ENCODE measurements at places on chromosomes 1 and 21.

- DNase-seq, result no peak
These were observed 18.7 kb upstream of the ABCD3 start for GRCh38 chr1:94399453-94399852.

DNA sequence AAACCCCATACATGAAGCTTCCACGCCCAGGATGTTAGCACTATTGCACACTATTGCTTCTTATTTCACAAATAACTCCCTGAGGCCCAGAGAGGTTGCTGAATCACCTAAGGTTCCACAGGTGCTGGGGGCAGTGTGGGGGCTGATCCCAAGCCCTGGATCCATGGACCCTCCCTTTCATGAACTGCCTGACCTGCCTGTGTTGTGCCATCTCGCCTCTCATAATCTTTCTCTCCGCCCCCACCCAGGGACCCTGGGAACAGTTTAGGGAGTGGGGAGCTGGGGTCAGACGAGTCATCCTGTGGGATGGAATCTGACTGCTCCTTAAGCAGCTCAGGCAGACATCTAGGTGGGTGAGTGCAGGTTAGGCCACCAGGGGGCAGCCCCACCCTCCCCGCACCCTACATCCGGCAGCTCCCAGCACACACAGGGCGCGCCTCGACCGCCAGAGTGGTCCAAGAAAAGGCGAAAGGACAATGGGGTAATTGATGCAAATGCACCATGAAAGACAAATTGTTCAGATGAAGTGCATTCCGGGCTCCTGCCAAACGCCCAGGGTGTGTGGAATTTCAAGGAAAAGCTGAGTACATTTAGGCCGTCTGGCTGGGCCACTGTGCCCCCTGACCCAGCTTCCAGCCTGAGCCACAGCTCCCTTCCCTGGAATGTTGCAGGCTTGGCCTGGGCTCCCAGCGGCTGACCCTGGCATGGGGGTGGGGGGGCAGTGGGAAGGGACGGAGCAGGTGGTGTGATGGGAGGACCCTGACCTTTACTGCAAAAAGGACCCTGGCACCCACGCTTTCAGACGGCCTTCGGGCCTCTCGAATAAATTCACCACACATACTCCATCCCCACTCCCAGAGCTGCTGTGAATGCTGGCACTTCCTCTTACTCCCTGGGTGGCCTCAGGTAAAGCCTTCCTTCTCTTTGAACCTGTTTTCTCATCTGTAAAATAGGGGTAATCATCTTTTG, 20.8 kb downstream of the PHLDA3 start:
- DNase-seq, result no peak

- DNase-seq, result no peak
These were observed 1.7 kb downstream of the ID3 start for GRCh38 chr1:23557471-23558124.

- no peak for DNase-seq
These were observed 23.4 kb downstream of the OLFML3 start for GRCh38 chr1:114002492-114003239.

DNA sequence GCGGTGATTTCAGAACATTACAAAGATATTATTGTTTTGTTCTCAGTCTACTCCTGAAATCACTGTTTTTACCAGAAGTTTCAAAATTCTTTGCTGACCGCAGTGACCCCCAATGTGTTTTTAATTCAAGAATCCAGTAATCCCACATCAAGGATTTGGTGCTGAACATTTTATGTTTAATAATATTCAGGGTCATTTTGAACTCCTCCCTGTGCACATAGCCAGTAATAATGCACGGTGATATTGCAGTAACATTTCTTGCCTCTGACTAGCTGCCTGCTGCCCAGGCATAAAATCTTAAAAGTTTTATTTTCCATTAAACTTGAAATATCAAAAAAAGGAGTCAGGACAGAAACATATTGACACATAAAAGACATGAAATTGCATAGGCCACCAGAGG, 443.4 kb upstream of the NCAM2 start:
- no peak for DNase-seq

GRCh38 chr21:18476639-18477038, 73.1 kb upstream of the TMPRSS15 start:
- no peak for DNase-seq

- peak; percentile 73 for DNase-seq
These were observed at the start of gene AGO3 for GRCh38 chr1:35930593-35931445. TSS of gene AGO3 (plus strand) at chr1:35931105. CDS start at chr1:35931427, 322 bp downstream.

- no peak for DNase-seq
These were observed 44.6 kb downstream of the TOR3A start for GRCh38 chr1:179126338-179127060.

DNA sequence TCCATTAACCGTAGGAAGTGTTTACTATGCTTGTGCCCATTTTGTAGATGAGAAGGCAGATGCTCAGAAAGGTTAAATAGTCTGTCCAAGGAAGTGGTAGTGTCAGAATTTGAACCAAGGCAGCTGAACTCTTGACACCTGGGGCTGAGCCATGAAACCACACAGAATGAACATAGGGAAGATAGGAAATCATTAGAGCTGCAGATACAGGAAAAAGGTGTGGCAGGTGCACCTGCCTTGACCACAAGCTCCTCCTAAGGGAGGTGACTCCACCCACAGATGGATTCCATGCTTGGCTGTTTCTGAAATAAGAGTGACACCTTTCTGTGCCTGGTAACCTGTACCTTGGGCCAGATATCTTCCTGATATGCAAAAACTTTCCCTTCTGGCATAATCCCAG, 69.9 kb upstream of the IGSF21 start:
- no peak for DNase-seq

DNA sequence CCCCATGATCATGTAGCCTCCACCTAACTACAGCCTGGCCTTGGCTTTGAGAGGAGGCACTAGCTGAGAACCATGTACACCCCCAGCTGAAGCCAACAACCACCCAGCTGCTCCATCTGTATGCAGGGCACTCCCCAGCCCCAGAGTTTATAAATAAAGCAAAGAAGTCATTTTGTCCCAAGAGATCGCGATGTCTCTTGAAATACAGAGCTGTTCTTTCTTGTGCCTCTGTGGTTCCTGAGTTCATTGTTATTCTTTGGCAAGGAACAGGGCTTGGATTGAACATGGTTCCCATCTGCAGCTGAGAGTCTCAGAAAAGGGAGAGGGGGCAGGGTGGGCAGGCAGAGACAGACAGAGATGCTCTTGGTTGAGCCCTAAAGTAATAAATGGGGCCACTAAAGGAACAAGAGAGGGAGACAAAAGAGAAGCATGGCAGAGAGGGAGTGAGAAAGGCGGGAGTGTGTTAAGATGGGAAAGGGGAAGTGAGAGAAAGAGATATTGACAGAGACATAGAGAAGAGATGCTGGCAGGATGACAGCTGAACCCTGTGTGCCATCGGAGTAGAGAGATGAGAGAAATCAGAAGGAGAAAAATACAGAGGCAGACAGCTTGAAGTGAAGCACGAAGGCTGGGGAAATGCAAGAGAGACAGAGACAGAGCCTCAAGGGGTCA, 63.3 kb downstream of the TNR start:
- DNase-seq, result no peak

DNA sequence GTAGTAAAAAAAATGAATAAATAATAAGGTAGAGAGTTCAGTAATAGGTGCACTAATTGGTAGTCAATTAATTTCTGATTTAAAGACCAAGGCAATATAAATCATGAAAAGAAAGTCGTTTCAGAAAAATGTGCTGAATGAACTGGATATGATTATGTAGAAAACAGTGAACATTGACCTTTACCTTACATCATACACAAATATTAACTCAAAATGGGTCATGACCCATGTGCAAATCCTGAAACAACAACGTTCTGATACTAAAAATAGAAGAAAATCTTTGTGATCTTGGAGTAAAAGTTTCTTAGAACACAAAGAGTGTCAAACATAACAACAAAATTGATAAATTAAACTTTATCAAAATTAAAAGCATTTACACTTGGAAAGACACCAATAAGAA, 39.1 kb downstream of the COL11A1 start:
- no peak for DNase-seq

- DNase-seq, result no peak
These were observed 185.1 kb upstream of the LMO4 start for GRCh38 chr1:87143413-87144135.

DNA sequence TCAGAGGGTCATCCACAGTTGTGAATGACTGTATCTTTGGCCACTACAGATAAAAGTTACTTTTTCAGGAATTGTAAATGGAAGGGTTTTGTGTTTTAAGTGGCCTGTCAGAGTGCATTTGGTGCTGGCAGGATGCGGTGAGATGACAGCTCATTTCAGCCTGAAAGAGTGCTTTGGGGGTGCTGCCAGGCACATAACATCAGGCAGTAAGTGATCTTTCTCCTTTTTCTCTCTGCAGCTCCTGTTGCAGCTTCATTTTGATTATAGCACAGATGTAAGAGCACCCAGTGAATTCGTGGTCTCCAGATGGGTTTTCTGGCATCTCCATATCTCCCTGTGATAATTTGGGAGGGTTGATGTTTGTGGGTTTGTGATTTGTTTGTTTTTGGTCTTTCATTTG, 14.8 kb upstream of the FAM163A start:
- no peak for DNase-seq

DNA sequence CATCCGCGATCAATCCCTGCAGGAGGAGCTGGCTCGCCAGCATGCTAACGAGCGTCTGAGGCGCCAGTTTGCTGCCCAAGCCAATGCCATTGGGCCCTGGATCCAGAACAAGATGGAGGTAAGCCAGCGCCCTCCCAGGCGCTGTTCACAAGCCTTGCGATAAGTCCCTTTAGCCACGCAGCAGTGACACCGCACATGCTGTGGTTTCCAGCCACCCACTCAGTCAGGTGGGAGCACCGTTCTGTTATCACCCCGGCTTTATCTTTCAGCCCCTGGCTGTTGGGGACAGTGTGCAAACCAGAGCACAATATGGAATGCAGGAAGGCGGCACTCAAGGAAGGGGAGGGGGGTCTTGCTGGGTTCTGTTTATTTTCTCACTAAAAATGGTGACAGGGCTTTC, 41.1 kb upstream of the MTR start:
- DNase-seq, result no peak

DNA sequence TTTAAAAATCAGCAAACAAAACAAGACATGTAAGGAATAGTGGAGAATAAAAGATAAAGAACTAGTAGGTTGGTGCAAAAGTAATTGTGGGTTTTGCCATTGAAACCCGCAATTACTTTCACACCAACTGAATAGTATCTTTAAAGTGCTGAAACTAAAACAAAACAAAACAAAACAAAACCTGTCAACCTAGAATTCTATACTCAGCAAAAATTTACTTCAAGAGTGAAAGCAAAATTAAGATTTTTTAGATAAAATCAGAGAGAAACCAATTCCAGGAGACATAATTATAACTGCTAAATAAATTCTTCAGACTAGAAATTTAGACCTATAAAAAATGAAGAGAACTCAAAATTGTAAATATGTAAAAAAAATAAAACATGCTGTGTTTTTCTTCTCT, 114.0 kb upstream of the TSPAN2 start:
- no peak for DNase-seq

- DNase-seq, result no peak
These were observed 75.3 kb upstream of the ARTN start for GRCh38 chr1:43858324-43858723.

GRCh38 chr1:182259968-182260367, 131.6 kb downstream of the GLUL start:
- DNase-seq, result no peak

DNA sequence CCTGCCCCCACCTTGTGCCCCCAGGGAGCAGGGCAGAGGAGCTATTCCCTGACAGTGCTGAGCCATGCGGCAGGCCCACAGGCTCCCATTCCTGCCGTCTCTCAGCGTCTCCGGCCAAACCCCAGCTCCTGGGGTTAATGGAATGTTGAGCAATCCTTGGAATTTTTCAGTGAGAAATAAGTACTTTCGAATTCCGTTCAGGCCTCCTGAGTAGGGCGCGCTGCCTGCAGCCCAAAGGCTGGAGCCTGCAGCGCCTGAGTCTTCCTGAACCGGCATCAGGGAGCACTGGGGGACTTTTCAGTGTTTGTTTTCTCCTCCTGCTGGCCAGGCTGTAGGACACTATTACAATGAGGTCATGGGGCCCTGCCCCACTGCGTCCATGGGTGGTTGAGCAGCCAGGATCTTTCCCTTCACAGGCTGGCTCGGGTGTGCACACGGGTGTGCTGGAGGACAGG, 33.3 kb upstream of the CSF1 start:
- no peak for DNase-seq

- DNase-seq, result no peak
These were observed 82.2 kb downstream of the LMO4 start for GRCh38 chr1:87410776-87411480.

GRCh38 chr1:56539520-56539931, 39.8 kb downstream of the PLPP3 start:
- peak; percentile 10 for DNase-seq

GRCh38 chr21:35436899-35437298, 387.8 kb upstream of the RUNX1 start:
- no peak for DNase-seq

GRCh38 chr1:112704934-112705627, 1.8 kb downstream of the RHOC start:
- DNase-seq, result peak; percentile 80

GRCh38 chr1:12478612-12478985, 139.4 kb downstream of the DHRS3 start:
- DNase-seq, result no peak

GRCh38 chr21:46461909-46462308, 3.2 kb downstream of the DIP2A start:
- no peak for DNase-seq

DNA sequence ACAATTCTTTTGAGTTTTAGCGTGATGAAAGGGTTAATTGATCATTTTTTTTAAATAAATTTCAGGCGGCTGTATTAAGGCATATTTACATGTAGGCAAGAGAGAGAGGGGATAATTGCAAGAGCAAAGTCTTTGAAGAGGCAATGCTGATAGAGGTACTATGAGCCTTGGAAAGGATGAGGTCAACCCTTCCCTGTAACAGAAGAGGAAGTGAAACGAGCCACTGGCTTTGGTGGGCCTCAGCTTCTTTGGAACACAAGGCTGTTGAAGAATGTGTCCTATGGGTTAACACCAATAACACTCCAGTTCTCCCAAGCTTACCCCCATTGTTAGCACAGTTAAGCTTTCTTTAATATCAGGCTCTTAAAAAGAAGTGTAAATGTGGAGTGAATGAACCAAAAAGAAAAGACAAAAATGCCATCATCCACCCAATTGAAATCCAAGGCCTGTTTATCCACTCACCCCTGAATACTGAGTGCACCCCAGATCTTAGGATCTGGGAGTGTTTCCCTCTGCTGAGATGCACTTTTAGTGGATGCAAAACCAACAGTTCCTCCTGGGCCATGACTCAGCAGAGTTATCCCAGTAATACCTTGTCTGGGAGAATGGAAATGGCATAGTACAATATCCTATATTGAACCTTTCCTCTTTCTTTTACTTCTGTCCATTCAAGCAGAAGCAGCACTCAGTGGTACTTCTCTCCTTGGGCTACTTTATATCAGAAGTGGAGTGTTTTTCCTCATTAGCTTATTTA, 216.4 kb downstream of the SLC44A5 start:
- DNase-seq, result no peak

DNA sequence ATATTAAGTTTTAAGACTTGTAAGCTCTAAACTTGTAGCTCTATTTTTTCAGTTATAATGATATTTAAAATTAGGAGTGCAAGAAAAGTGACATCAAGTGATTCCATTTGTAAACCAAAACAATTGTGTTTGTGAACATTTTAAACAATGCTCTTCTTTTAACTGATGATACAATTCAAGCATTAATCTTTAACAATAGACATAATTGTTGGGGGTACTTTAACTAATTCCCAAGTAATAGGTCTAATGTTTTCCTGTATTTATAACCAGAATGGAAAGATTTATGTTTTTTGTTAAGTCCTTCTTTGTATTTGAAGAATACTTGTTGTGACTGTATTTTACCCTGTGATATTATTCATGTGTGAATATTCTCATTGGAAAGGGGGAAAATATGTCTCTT, 6.8 kb downstream of the ATG4C start:
- no peak for DNase-seq

- no peak for DNase-seq
These were observed 27.0 kb downstream of the IL10RB start for GRCh38 chr21:33293136-33293535.
